ENCODE measurements at places on chromosomes 1 and 21.

- DNase-seq: no peak
These were observed 14.7 kb upstream of the CD53 start for GRCh38 chr1:110857964-110858948.

DNA sequence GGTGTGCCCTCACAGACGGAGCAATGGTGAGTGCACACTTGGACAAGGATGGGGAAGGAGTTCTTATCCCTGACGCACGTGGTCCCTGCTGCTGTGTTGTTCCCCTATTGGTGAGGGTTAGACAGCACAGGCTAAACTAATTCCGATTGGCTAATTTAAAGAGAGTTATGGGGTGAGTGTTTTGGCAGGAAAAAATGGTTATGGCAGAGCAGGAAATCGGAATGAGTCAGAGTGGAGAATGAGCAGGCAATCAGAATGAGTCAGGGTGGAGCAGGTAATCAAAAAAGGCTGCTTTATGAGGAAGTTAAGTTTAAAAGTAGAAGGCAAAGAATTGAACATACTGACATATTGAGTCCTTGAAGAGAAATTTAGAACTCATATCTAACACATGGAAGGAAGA is 100.5 kb downstream of the NGF start:
- DNase-seq: no peak

- no peak for DNase-seq
These were observed 3.6 kb downstream of the MEGF6 start for GRCh38 chr1:3607703-3608065.

- no peak for DNase-seq
These were observed 82.8 kb downstream of the PLPPR5 start for GRCh38 chr1:98921817-98922216.

- DNase-seq: no peak
These were observed 33.8 kb downstream of the RSPH1 start for GRCh38 chr21:42461881-42462877.

GRCh38 chr1:219782311-219782710 is 146.0 kb downstream of the SLC30A10 start:
- no peak for DNase-seq

GRCh38 chr1:183648042-183648441 is 5.1 kb downstream of the APOBEC4 start:
- DNase-seq: no peak

DNA sequence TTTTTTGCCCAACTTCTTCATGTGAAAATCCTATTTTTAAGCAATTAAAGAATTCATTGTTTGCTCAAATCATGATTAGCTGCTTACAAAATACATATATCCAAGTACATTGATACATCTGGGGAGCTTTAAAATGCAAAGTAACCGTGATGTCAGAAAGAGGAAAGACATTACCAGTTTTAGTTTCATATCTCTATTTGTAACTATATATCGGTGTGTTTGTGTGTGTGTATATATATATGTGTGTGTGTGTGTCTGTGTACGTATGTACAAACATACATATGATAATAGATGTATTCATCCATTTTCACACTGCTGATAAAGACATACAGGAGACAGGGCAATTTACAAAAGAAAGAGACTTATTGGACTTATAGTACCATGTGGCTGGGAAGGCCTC is 310.1 kb downstream of the DPYD start:
- no peak for DNase-seq

GRCh38 chr1:212531796-212532195 is 76.8 kb upstream of the ATF3 start:
- no peak for DNase-seq

- no peak for DNase-seq
These were observed 58.6 kb downstream of the MAST2 start for GRCh38 chr1:45862008-45862407.

GRCh38 chr21:45095505-45095904 is 21.1 kb downstream of the ADARB1 start:
- no peak for DNase-seq

DNA sequence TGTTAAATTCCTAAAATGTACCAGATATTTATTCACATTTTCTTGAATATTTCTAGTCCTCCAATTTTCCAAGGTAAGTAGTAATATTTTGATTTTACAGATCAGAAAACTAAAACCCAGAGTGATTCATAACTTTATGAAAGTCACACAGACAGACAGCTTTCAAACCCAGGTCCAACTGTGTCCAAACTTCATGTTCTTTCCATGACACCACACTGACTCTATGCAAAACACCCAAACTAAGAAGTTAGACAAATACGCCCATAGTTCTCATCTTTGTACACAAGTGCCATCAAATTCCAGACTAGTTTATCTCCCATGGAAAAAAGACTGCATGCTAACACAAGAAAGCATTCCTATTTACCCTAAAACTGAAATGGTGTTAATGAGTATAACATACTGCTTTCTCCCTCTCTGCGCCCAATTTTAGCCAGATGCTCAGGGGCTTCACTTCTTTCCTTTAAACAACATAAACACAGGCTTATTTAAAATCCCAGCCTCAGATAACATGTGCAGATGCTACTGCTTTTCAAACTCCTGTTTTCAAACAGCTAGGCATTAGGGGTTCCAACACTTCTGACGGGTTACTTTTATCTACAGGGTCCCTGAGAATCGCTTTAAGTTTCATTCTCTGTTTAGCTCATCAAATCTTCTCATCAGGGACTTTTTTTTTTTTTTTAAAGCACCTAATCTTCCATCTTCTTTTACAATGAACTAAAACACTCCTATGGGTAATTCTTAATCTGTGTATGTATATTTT is 44.6 kb downstream of the WASF2 start:
- DNase-seq: no peak

GRCh38 chr1:59521456-59521855 is 224.6 kb downstream of the FGGY start:
- DNase-seq: no peak

DNA sequence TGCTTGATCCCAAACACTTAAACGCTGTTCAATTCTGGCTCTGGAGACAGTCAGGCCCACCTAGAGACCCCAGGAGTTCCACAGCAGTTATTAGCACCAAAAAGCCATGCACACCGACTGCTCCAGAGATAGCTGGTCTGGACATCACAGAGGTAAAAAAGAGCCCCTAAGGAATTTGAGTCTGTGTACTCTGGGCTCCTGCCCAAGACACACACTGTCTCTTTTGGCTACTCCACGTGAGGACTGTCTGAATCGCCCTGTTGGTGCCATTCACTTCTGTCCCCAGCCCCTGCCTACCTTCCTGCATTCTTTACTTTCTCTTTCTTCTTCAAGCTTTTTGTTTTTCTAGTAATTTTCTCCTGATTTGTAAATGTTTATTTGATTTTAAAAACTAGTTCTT is 197.4 kb downstream of the ADGRL2 start:
- no peak for DNase-seq

GRCh38 chr1:95451054-95451453 is 217.0 kb downstream of the RWDD3 start:
- DNase-seq: no peak

GRCh38 chr1:174114788-174115448 is 44.4 kb upstream of the RABGAP1L start:
- DNase-seq: no peak
